ENCODE measurements at places on chromosomes 12 and 14.
A peak's percentile ranks its signal among the peaks of the same experiment; 100 is the strongest.

DNA sequence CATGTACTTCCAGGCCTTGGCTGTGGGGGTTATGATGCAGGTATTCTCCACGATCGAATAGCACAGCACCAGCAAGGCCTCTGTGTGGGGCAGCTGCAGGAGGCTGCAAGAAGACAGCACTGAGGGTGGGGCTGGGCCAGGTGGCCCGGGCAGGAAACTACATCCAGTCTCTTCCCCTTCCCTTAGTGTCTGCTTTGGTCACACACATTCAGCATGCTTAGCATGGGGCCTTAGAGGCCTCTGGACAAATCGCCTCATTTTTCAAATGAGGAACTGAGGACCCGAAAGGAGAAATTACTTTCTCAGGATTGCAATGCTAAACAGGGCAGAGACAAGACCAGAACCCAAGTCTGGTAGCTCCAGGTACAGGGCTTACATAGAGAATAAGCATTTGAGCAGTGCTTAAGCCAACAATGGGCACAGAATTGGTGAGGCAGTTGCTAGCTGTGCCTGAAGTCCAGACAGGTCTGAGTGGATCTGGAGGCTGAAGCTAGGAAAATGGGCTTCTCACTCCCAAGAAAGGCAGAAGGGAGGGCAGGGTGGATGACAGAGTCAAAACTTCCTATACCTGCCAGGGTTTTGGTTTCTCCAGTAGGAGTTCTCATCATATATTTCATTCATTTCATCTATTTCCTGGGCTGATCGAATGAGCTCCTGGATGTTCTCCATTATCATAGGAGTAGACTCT lies 3.5 kb downstream of the ACRBP start:
- no peak for DNase-seq

- DNase-seq = no peak
These were observed 2.2 kb downstream of the ANGEL1 start for GRCh38 chr14:76810525-76810924.

- no peak for DNase-seq
These were observed 202.8 kb downstream of the MED13L start for GRCh38 chr12:116074686-116075085.

GRCh38 chr14:44029933-44030332 lies 477.1 kb downstream of the FSCB start:
- DNase-seq = no peak

GRCh38 chr14:76268047-76268431 lies 107.9 kb upstream of the ESRRB start:
- DNase-seq = no peak

DNA sequence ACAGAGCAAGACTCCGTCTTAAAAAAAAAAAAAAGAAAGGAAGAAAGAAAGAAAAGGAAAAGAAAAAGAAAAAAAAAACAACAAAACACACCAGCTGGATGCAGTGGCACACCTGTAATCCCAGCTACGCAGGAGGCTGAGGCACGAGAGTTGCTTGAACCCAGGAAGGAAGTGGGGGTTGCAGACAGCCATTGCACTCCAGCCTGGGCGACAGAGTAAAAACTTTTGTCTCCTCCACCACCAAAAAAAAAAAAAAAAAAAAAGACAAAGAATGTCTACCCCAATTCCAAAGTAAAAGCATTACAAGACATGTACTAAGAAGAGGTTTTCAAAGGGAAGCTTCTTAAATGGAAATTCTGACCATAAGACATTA lies 53.4 kb downstream of the HNRNPC start:
- no peak for DNase-seq

- no peak for DNase-seq
These were observed 45.8 kb downstream of the GNS start for GRCh38 chr12:64713376-64713775.

- DNase-seq = no peak
These were observed 51.5 kb upstream of the CMKLR1 start for GRCh38 chr12:108390495-108391203.

GRCh38 chr12:85423947-85424346 lies 143.9 kb downstream of the ALX1 start:
- DNase-seq = no peak

- no peak for DNase-seq
These were observed 70.6 kb downstream of the RIN3 start for GRCh38 chr14:92584220-92584619.

GRCh38 chr12:6965026-6965661 lies 5.3 kb downstream of the PHB2 start:
- peak; percentile 85 for DNase-seq

DNA sequence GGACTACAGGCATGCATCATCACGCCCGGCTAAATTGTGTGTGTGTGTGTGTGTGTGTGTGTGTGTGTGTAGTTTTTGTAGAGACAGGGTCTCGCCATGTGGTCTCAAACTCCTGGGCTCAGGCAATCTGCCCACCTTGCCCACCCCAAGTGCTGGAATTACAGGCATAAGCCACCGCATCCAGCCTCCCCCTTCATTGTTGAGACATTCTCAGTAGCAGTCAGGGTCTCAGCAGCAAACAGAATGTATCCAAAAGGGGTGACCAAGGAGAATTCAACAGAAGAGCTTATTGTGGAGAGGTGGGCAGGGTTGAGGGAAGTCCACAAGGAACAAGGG lies 37.3 kb upstream of the PLEKHG6 start:
- no peak for DNase-seq

DNA sequence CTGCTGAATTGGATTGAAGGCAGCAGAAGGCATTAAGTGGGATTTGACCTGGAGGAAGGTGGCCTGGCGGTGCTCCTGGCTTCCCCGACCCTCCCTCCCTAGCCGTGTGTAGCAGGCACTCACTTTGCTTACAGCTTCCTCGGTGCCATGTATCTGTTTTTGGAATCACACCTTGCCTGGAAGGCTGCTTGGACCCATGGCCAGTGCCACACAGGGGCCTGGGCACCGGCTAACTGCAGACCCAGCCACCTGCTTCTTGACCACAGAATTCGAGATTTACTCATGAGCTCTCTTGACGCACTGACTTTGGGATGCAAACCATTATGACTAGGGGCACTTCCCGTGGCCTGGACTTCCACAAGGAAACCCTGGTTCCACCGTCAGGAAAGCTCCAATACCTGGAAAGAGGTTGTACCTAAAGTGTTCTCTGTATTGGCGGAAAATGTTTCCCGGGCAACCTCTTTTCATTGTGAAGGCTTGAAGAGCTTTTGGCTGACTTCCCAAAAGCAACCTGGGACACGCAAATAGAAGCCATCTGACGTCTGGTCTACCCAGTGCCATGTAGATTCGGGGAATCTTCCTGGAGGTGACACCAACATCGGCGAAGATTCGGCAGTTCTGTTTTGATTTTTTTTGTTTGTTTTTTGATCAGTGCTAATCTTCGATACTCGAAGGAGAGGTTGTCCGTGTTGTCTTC lies 125.6 kb upstream of the RTL1 start:
- DNase-seq = no peak

Data from NCI-H774 (cell line).